Inflammatory macrophage treated with lipopolysaccharide for 4 hours (primary cell): ENCODE measurements at places on chromosomes 6 and 20.

- DNase-seq = no peak
These were observed 390.8 kb downstream of the GJA1 start for GRCh38 chr6:121826156-121826810.

DNA sequence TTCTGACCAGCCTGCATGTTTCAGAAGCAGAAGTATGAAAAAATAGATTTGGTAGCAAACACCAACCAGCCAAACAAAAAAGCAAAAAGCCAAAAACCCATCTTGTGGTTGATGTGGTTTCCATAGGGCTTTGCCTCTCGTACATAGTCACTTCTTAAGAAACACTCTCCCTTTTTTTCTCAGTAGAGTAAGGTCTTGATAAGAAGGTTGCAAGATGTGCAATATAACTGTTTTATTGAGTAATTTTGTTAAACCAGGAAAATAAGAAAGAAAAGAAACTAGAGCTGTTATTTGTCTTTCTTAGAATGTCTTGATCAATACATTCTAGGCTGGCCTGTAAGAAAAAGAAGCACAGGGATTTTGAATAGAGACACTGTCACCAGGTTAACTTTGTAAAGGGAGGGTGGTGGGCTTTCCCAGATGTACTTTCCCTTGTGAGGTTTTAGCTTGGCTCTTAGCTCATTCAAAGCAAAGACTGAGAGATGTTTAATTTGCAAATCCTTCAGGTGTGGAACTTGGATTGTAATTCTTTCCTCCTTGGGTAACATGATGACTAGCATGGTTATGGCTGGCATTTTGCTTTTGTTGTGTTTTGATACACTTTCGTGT lies 49.7 kb downstream of the AKAP12 start:
- no peak for DNase-seq

DNA sequence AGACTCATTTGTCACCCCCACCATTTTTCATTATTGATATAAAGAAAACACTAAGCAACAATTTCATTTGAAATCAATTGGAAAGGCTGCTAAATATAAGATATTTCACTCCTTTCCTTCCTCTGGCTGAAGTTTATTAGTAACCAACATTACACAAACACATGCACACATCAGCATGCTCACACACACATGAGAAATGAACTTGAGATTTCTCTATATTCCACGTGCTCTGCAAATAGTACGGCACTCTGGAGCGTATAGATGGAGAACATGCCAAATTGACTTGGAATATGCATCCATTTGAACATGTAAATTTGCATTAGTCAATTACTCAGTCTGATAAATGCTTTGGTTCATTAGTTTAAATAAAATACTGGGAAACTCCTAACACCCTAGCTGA lies 37.1 kb upstream of the F13A1 start:
- DNase-seq = no peak

DNA sequence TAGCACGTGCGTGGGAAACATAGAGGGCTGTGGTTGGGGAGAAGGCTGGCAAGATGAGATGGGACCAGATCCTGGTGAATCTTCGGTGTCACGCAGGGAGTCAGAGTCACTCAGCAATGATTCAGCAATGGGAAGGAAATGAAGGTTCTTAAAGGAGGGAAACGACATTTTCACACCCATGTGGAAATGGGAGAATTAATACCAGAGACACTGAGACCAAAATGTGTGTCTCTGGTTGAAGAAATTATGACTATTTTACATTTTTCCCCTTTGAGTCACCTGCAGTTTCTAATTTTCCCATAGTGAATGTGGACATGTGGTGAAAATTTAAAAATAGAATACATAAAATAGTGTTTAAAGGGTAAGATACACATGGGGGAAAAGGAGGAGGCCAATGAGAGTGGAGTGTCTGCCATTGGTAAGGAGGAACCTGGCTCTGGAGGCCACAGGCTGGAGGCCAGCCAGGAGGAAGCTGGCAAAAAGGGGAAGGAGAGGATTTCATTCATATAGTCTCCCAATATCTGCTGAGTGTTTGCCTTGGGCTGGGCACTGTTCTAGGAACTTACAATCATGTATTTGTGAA lies 17.5 kb downstream of the NRN1 start:
- peak; percentile 90 for DNase-seq
